Cortex of kidney (tissue), 1 donor: ENCODE measurements at places on chromosomes 5 and 9.

DNA sequence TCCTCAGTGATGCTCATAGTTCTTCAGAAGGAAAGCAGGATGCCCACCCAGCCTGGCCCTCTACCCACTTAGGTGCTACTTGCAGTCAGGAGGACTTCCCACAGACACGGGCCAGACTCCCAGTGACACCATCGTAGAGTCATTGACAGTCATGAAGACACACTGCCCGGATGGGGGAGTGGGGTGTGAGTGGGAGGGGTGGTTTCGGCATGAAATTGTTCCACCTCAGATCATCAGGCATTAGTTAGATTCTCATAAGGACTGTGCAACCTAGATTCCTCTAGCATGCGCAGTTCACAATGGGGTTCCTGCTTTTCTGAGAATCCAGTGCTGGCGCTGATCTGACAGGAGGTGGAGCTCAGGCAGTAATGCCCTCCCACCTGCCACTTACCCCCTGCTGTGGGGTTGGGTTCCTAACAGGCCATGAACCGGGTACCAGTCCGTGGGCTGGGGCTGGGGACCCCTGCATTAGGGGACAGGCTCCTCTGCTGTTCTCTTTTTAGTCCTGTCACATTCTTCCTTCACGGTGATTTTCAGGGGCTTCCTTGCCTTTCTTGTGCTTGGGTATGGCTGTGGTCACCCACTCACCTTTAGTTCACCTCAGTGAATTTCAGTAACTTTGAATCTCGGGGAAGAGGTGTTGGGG, 88.2 kb upstream of the ANKRD55 start:
- DNase-seq, result no peak

GRCh38 chr5:145479857-145480256, 355.3 kb downstream of the PRELID2 start:
- no peak for DNase-seq

GRCh38 chr9:85742597-85742936, 813 bp upstream of the AGTPBP1 start:
- DNase-seq, result no peak

DNA sequence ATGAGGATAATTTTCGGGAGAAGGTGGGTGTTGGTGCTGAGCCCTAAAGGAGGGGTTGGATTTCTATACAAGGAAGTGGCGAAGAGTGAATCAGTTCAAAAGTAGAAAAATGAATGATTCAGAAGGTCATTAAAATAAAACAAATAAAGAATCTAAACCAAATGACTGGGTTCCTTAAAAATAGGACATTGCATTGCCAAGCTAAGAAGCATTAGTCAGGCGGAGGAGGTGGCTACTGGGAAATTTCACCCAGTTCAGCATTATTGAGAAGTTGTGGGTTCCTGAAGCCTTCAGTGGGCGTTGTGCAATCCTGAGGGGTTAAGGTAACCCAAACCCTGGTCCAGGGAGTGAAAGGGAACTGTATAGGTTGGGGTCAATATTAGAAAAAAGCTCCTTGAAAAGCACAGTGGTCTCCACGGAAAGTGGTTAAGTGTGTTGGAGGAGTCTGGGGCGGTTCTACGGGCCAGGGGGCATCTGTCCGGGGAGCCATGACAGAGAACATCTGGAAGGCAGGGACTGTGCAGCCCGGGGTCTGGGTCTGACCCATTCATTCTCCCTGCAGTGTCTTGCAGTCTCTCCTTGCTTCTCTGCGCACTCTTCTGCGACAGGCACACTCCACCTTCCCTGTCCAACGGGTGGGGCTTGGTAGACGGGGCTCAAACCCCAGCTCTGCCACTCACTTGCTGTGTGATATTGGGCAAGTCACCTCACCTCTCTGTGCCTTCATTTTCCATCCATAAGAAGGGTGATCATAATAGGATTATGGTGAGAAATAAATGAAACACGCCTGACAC, 27.6 kb upstream of the DUSP1 start:
- no peak for DNase-seq

DNA sequence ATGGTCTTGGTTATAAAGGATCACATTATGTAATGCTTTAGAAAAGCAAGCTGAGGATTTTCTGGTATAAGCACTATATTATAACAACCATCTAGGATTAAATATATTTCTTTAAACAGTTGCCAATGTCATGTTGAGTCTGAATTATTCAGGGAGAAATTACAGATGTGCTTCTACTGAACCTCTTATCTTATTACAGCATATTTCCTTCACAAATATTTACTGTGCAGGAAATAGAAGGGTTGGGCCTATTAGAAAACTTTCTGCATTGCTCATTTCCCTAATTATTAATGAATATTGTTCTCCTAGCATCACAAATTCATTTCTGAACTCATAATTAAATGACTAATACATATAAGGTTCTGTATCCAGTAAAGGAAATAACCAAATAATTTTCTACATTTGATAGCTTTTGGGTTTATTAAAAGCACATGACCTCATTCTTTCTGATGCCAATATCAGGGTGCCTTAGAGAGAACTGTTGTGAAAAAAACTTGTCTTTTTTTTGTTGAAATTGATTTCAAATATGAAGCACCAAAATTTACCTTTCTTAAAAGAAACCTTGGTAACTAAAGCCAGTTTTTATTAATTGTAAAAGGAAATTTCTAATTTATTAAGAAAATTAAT, 476.8 kb upstream of the PTGER4 start:
- DNase-seq, result no peak

GRCh38 chr5:37109338-37109737, 139.8 kb downstream of the CPLANE1 start:
- DNase-seq, result no peak

DNA sequence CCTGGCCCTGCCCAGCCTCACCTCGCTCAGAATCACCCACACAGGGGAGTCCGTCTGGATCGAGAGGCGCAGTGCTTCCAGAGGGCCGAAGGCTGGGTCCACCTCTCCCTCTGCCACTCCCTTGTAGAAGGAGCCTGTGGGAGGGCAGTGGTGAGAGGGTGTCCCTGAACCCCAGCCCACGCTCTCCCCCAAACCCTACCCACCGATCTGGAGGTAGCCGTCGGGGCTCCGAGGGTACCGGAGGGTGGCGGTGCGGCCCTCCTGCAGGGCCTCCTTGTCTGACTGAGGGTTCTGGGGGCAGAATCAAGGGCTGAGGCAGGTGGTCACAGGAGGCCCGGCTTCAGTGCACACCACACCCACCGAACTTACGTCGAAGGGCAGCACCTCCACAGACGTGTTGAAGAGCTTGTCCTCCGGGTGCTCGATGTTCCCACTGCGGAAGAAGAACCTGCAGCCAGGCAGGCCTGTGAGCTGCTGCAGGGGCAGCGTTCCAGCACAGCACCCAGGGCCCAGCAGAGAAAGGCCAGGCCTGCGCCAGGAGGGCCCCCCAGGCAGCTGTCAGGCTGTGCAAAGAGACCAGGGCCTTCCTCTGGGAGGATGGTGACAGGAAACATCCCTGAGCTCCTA, 4.5 kb downstream of the LTC4S start:
- no peak for DNase-seq
